ENCODE measurements at places on chromosomes 3 and 15.

- DNase-seq = no peak
Measured at GRCh38 chr3:105862217-105862616, 6.6 kb downstream of the CBLB start.

DNA sequence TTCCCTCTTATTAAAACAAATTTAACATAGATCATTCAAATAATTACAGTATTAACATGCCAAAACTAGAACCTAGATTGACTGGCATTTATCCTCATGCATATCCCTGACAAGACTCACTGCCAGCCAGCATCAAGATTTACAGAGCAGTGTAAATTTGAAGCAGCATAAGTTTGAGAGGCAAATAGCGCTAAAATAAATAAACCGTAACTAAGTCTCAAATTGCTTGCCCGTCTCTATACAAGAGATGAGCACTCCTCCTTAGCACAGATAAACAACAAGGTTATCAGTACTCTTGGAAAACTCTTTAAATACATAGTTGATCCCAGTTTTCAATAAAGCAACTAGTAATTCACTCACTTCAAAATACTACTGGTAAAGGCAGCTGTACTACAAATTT, 29.6 kb downstream of the MSL2 start:
- no peak for DNase-seq

DNA sequence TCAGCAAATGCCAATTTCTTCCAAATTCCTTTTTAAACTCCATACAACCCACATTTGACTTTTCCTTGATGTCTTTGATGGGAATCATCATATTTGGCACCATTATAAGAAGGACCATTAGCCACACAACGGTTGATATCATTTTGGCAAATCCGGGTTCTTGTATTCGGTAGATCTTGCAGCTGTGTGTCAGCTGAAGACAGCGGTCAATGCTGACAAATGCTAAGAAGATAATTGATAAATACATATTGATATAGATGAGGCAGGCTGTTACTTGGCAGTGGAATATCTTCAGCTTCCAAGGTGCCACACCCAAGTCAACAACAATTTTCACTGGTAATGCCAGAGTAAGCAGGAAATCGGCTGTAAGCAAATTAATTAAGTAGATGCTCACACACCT, 4.2 kb downstream of the GPR171 start:
- no peak for DNase-seq

- DNase-seq = no peak
Measured at GRCh38 chr15:62834686-62835329, 207.7 kb upstream of the TPM1 start.

DNA sequence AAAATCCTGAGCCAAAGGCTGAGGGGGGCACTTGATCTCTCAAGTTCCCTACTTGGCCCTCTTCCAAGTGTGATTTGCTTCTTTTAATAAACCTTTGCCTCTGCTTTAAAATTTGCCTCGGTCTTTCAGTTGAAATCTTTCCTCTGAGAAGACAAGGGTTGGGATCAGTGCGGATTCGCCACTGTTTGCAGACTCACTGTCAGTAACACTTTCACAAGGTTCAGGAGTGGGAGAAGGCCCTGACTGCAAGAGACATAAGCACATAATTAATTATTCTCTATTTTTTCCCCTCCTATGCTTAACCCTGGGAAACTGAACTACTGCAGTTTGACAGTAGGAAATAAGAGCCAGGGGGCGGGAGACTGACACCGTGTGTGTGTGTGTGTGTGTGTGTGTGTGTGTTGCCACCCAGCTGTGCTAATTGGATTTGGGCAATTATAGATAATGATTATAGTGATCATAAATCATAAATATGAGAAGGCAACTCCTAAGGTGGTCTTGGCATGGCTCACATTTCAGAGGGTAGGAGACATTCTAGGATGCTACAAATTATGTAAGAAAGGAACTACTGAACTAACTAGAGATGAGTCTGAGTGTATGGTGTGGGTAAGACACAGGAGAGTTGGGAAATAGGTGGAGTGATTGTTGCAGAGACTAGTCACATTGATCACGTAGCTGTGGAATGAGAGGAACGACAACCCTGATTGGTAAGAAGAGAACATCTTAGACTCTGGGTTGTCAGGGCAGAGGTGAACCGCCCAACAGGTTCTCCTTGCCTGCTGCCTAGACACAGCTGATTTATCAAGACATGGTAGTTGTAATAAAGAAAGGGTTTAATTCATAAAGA, 5.5 kb upstream of the ZNF662 start:
- no peak for DNase-seq

GRCh38 chr3:25384471-25384870, 43.6 kb upstream of the RARB start:
- DNase-seq = no peak

DNA sequence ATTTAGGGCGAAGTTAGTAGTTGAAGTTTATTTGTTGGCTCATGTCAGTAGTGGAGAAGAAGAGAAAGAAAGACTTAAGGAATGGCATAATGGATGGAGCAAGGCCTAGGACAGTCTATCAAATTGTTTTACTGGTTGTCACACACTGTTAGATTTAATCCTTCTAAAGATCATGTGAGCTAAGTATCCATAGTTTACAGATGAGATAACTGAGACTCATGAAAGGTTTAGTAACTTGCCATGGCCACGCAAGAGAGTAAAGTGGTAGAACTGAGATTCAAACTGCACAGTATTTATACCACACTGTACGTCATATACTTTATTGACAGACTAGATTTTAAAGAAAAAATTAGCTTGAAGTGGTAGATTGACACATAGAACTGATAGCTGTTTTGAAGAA, 11.4 kb downstream of the SPRED1 start:
- no peak for DNase-seq

- no peak for DNase-seq
Measured at GRCh38 chr3:153757839-153758238, 363.4 kb upstream of the ARHGEF26 start.

- no peak for DNase-seq
Measured at GRCh38 chr15:70582143-70582945, 181.0 kb downstream of the UACA start.

DNA sequence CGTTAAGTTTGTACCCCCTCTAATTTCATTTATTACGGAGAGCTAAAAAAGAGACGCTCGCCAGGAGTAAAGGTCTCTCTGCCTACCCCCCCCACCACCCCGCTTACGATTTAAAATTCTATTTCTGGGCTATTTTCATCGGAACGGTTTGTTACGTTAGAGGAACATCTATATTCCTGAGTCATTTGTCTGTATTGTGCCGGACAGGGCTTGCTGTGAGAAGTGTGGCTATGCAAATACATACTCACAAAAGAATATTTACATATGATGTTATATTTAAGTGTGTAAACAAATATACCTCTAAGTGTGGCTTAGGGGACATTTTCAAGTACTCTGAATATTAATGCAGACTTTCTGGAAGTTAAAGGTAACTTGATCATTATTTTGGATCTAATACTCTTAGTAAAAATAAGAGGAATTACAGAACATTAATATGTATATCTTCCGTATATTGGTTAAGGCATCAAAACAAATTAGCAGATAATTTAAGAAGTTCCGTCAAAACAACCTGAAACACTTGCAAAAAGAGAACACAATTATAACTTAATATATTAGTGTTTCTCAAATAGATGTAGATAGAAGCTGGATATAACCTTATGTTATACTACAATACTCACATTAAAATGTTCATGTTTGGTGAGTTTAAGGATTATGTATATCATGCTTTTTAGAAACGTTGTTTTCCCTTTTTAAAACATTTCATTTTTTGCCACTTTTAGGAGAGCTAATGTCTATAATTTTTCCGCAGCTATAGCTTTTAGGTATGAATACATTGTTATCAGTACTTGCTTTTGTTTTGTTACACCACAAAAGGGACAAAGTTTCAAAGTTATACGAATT, 1.6 kb upstream of the SHOX2 start:
- DNase-seq = no peak

- peak; percentile 53 for DNase-seq
Measured at GRCh38 chr3:187066228-187066995, 72.9 kb downstream of the RPL39L start.

GRCh38 chr3:161423911-161424522, 52.7 kb upstream of the SPTSSB start:
- peak; percentile 64 for DNase-seq

- DNase-seq = no peak
Measured at GRCh38 chr3:146543461-146544001, 876 bp downstream of the PLSCR1 start.

DNA sequence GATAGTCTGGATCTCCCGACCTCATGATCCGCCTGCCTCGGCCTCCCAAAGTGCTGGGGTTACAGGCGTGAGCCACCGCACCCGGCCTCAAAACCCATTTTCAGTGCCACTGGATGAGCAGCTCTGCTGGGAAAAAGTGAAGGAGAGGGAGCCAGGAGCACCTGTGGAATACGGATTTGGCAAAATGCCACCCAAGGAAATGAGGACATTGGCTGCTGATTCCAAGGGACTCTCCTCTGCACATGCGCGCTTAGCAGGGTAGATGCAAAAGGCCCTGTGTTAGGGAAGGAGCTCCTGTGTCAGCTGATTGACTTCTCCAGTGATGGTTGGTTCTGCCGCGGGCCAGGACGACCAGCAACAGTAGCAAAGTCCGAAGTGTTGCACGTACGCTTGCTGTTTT, 43.4 kb upstream of the IGF1R start:
- DNase-seq = no peak

GRCh38 chr3:131393868-131394267, 12.3 kb downstream of the NUDT16 start:
- no peak for DNase-seq
